ENCODE measurements at places on chromosomes 3 and 15.

DNA sequence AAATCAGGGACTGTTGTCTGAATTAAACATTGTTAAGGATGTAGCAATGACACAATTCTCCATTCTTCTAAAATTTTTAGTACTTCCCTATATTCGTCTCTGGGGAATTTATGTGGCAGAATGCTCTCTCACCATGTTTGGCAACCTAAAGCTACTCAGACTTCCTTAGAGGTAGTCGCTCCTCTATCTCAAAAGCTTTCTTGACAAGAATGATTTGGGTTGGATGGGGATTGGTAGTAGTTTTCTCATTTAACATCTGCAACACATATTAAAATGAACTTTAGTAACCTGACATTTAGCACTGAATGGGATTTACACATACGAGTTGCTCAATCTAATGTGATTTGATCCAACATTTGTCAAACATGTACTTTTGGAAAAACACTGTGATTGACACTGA is 233.3 kb downstream of the RBMS3 start:
- no peak for DNase-seq

DNA sequence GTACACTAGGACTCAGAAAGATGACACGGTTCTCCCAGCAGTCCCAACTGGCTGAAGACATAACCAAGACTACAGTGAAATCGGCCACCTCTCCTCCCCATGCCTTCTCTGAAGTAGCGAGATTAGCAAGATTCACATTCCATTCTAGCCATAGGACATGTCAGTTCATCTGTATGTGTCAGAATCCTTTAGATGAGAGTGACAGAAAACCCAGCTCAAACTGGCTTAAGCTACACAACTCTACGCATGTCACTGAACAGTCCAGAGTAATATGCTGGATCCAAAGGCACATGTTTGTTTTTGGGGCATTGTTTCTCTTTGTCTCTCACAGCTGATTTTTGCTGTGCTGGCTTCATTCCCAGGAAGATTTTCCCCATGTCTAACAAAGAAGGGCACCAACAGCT is 75.8 kb downstream of the RARB start:
- DNase-seq = no peak

DNA sequence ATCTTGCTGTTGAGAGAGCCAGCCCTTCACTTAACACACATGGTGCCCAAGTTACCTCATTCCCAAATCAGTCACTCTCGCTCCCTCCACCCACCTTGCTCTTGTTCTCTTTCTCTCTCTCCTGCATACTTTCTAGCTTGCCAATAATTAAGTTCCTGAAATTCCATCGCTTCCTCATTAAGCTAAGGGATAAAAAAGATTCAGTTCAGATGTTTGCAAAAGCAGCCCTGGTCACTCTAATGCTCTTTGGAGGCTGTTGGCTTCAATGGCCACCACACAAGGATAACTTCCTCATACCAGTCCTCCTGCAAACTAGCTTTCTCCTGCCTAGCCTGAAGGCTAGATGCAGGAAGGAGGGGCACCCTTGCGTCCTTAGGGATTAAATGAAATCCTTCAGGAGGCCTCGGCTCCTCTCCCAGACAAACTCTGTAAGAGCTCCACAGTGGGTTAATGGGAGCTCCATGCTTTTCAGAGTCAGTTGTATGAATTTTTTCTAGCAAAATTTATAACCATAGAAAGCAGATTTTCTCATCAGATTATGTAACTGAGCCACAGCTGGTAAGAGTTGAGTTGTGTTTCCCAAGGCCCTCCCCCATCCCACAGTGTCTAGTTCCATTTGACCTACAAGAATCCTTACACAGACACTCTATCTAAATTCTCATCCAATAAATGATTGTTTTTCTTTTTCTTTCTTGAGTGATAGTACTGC is 176.6 kb upstream of the TRIM42 start:
- DNase-seq = no peak

DNA sequence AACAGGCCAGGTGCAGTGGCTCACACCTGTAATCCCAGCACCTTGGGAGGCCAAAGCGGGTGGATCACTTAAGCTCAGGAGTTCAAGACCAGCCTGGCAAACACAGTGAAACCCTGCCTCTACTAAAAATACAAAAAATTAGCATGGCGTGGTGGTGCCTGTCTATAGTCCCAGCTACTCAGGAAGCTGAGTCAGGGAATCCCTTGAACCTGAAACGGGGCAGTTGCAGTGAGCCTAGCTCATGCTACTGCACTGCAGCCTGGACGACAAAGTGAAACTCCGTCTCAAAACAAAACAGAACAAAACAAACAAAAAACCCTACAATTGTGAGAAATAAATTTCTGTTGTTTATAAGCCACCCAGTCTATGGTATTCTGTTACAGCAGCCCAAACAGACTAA is 94.7 kb downstream of the PIK3CB start:
- DNase-seq = no peak

GRCh38 chr15:60318216-60318867 is 79.4 kb downstream of the ANXA2 start:
- no peak for DNase-seq

- DNase-seq = no peak
Measured at GRCh38 chr15:98728811-98729160, 80.4 kb downstream of the IGF1R start.

- no peak for DNase-seq
Measured at GRCh38 chr3:174424656-174425055, 434.5 kb upstream of the NAALADL2 start.

GRCh38 chr15:93179072-93179471 is 90.1 kb upstream of the RGMA start:
- DNase-seq = no peak

DNA sequence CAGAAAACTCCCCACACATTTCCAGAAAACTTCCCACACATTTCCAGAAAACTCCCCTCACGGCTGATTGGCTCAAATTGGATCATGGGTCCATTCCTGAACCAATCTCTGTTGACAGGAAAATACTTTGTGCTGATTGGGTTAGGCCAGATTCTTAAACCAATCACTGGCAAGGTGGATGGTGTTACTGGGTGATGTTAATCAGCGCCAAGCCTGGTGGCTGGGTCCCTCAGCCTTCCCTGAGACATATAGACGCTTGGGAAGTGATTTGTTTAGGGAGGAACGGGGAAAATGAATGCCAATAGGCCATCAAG is 199.4 kb upstream of the UBE2E2 start:
- no peak for DNase-seq

- no peak for DNase-seq
Measured at GRCh38 chr3:110067527-110067926, 730.2 kb upstream of the DPPA4 start.

GRCh38 chr3:172836390-172836997 is 86.0 kb downstream of the ECT2 start:
- no peak for DNase-seq

GRCh38 chr3:169618894-169619792 is 44.4 kb downstream of the MECOM start:
- DNase-seq = no peak

GRCh38 chr3:114846252-114846651 is 300.8 kb downstream of the ZBTB20 start:
- no peak for DNase-seq

GRCh38 chr3:24318677-24319287 is 175.9 kb downstream of the THRB start:
- DNase-seq = peak; percentile 23

DNA sequence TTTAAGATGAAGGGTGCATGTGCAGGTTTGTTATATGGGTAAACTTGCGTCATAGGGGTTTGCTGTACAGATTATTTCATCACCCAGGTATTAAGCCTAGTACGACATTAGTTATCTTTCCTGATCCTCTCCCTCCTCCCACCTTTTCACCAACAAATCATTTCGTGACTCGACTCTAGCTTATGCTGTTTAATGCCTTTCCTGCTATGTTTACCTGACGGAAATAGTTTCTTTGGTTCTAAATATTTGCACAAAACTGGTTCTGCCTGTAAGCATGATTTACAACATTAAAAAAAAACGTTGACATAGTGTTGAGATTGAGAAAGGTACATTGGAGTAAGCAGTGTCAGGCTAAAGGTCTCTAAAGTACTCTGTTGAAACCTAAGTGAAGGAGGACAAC is 2.4 kb downstream of the GNL3 start:
- no peak for DNase-seq

- DNase-seq = no peak
Measured at GRCh38 chr3:119160815-119161214, 12.6 kb upstream of the UPK1B start.

DNA sequence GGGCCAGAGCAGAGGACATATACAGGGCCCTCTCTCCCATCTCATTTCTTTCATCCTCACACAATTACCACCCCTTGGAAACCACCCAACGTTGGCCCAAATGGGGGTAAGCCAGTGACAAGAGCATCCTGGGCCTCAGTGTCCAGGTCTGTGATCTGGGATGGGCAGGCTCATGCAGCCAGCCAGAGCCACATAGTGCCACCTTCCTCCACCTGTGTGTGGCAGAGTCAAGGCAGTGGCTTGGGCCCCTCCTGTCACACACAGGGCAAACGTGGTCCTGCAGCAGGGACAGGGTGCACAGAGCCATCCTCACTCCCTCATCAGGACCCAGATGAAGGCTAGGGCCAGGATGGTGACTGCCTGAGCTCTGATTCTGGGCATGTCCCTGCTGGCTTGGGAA is 2.3 kb upstream of the MYL3 start:
- DNase-seq = no peak

GRCh38 chr3:185335799-185336198 is 27.1 kb upstream of the MAP3K13 start:
- peak; percentile 40 for DNase-seq

- no peak for DNase-seq
Measured at GRCh38 chr3:114406922-114407321, 113.1 kb downstream of the TIGIT start.

DNA sequence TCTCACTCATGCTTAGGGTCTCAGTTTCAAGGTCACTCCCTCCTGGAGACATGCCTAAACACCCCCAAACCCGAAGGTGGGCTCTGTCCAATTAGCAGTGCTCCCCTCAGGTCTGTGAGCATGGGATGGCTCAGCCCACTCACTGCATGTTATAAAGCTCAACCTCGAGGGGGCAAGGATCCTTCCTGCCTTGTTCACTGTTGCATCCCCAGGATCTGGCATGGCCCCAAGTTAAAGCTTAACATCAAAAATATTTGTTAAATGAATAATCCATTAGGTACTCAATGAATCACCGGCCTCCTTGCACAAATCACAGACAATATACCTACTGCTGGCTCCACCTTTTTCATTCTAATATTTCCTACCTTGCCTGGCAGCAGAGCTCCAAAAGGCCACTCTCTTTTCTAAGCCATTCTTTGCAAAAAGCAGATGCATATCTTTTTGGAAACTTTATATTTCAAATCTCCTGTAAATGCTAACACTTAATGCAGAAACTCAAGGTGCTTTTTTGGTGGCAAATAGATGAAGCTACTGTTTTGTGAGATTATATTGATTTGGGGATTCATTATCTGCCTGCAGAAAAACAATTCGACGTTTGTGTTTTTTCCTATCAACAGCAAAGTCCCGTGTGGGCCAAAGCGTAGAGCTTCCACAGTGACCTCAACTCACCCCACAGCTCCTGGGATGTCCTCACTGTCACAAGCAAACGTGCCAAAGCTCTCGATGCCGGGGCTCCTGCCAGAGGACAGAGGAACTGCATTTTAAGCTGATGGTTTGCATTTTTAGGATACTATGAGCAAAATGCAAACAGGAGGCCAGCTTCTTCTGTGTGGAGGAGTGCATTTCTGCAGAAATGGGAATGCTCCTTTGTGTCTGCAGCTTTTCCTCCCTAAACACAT is 35.4 kb downstream of the PCOLCE2 start:
- DNase-seq = no peak

DNA sequence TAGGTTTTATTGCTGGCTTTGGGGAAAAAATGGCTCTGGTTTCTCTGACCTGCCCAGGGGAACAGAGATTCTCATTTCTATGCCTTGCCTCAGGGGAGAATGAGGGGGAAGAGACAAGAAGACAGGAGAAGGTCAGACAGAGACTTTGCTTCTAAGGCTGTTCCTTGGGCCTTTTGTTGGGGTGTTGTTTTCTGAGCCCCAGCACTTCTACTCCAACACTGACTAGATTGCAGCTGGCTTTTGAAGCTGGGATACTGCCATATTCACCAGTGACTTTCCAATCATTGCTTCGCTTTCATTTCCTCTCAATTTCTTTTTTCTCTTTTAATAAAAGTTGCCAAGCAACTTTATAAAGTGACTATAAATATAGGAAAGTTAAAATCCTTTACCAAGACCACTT is 143.2 kb upstream of the ARHGEF26 start:
- no peak for DNase-seq

DNA sequence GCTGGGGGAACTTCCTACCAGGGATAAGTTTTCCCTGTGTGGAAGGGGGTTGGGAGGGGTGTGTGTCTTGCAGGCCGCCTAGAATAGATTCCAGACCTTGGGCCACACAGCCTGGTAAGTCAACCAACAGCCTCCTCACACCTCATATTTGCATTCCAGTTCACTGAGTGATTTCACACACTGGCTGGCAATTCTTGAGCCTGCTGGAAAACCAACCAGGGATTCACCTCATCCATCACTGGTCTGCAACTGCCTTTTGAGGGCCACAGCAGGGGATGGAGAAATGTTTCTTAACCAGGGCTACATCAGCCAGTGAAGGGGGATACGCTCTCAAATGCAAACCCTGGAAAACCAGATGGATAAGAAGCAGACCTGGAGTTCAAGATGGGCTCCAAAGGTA is 2.0 kb downstream of the FSTL1 start:
- peak; percentile 74 for DNase-seq

- no peak for DNase-seq
Measured at GRCh38 chr3:107705046-107705445, 182.3 kb downstream of the BBX start.

- DNase-seq = no peak
Measured at GRCh38 chr3:16253601-16254000, 11.1 kb downstream of the DPH3 start.

GRCh38 chr3:23238156-23238555 is 35.0 kb downstream of the UBE2E2 start:
- DNase-seq = no peak

DNA sequence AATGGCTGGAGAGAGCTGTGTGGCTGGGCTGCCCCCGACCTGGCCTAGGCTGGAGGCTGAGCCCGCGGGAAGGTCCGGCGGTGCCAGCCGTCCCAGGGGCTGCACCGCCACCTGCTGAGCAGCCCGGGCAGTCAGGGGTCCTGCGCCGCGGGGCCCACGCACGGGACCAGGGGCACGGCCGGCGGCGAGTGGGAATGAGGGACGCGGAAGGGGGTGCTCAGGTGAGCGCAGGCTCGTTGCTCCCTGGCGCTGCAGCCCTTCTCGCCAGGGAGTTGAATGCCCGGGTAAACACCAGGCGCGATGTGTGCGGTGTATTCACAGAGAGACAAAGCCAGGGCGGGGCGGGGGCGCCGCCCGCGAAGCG is 666 bp upstream of the SEMA3F start:
- DNase-seq = peak; percentile 39

GRCh38 chr3:168269001-168269400 is 173.3 kb upstream of the GOLIM4 start:
- no peak for DNase-seq

- peak; percentile 46 for DNase-seq
Measured at GRCh38 chr3:128226795-128227395, 73.6 kb downstream of the EEFSEC start.

- DNase-seq = no peak
Measured at GRCh38 chr3:13364602-13365271, 55.4 kb downstream of the NUP210 start.

DNA sequence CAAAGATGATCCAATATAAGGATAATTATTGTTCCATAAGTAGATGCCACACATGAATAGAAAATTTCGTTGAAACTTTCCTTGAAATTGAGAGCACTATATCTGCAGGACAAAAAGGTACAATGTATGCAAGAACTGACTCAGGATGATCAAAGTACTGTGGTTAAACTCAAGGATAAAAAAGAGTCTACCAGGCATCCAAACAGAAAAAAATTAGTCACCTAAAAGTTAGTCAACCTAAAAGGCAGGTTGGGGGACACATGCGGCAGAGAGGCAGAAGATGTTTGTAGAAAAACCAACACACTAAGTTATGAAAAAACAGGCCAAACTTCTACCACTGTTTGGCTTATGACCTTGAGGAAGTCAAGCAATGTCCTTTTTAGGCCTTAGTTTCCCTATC is 68.7 kb downstream of the GSK3B start:
- DNase-seq = no peak

Data from AG08396 (cell line).